Chondrocyte (in vitro differentiated cells): ENCODE measurements at places on chromosomes 3 and 15. TPM values are rescaled to one million over a fixed set of nuclear protein-coding genes. Genes with fewer than 3 reads are reported as not detected.

GRCh38 chr15:85408270-85408746 is 27.9 kb downstream of the AKAP13 start:
- no peak for DNase-seq

DNA sequence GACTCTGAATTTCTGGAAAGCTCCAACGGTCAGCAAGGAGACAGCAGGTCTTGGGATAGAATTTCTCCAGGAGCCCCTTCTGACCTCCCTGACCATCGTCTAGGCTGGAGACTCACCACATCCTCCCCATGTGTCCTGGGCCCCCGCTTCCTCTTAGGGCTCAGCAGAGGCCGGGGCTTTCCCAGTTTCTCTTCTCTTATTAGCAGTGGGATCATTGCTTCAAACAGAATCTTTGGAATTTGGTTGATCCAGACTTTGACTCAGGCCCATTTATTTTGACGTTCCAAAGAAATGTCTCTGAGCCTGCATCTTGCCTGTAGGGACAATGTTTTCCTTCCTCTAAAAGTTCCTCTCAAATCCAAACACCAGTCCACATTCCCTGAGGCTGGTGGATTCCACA is 38.4 kb upstream of the SLC6A6 start:
- DNase-seq, result no peak

DNA sequence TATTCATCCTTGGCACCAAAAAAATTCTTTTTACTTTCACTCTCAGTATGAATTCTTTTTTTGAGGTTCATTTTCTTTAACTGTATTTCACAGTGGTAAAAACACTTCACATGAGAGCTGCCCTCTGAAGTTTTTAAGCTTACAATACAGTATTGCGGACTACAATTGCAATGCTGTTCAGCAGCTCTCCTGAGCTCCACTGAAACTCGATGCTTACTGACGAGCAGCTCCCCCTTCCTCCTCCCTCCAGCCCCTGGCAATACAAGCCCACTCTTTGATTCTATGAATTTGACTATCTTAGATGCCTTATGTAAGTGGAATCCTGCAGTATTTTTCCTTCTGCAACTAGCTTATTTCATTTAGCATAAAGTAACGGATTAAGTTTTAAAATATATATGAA is 183.4 kb downstream of the ADAMTS17 start:
- no peak for DNase-seq

GRCh38 chr15:56749982-56750381 is 16.7 kb upstream of the ZNF280D start:
- no peak for DNase-seq

- no peak for DNase-seq
Observed at GRCh38 chr3:50525191-50525910, 21.9 kb upstream of the CACNA2D2 start.

GRCh38 chr3:133663569-133664313 is 2.0 kb upstream of the TOPBP1 start:
- DNase-seq, result no peak

- no peak for DNase-seq
Observed at GRCh38 chr3:53705774-53706173, 140.4 kb downstream of the CHDH start.

DNA sequence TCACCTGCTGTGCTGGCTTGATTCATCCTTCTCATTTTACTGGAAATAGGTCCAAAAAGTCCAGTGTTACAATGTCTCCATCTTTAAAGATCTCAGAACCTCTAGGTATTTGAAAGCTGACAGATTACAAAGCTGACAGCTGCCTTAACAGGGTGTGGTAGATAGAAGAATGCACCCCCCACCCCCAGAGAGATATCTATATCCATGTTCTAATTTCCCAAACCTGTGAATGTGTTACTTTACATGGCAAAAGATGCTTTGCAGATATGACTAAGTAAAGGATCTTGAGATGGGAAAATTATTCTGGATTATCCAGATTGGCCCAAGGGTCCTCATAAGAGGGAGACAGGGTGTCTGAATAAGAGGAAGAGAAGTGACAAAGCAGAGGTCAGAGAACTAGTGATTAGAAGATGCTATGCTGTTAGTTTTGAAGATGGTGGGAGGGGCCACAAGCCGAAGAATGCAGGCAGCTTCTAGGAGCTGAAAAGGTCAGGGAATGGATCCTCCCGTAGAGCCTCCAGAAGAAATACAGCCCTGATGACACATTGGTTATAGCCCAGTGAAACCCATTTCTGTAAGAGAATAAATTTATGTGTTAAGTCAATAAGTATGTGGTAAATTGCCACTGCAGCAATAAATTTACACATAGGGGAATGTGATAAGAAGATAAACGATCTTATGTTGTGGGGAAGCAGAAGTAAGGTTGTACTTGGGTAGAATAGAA is 21.5 kb upstream of the FSTL1 start:
- DNase-seq, result no peak

DNA sequence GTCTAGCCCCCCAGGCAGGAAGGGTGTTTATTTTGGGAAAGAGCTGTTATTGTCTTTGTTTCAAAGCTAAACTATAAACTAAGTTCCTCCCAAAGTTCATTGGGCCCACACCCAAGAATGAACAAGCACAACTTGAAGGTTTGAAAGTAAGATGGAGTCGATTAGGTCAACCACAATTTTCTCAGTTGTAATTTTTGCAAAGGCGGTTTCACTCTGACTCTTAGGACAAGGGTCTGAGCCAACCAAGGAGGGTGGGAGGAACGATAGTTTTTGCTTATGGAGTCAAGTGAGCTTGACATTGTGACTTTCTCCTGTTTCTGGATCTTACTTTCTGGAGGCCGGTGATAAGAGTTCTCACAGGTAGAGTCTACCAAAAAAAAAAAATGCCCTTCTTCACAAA is 5.8 kb upstream of the ZNF770 start:
- no peak for DNase-seq

- DNase-seq, result no peak
Observed at GRCh38 chr3:120103276-120103675, 9.0 kb upstream of the GSK3B start.

CCR3 gene
- total RNA-seq, result not detected in 3 replicates

SMCO1 gene
- not detected in 3 replicates for total RNA-seq

HERC2 gene
- 58.5 to 94.5 TPM (median 61.9 TPM) in 3 replicates for total RNA-seq

ISLR2 gene
- total RNA-seq, result 2.9 to 4.9 TPM (median 3.2 TPM) in 3 replicates

SH3BP5 gene
- total RNA-seq, result 12.2 to 13.5 TPM (median 13.3 TPM) in 3 replicates

ARNT2 gene
- 20.2 to 30.7 TPM (median 22.3 TPM) in 3 replicates for total RNA-seq
